ENCODE measurements at places on chromosomes 13 and 19.
A peak's percentile ranks its signal among the peaks of the same experiment; 100 is the strongest.

GRCh38 chr19:10420444-10421239 lies at the start of gene PDE4A:
Gene PDE4A, plus strand, starts transcription at chr19:10420538. Its CDS starts 227 bp downstream, at chr19:10420765.
- peak; percentile 78 for DNase-seq

DNA sequence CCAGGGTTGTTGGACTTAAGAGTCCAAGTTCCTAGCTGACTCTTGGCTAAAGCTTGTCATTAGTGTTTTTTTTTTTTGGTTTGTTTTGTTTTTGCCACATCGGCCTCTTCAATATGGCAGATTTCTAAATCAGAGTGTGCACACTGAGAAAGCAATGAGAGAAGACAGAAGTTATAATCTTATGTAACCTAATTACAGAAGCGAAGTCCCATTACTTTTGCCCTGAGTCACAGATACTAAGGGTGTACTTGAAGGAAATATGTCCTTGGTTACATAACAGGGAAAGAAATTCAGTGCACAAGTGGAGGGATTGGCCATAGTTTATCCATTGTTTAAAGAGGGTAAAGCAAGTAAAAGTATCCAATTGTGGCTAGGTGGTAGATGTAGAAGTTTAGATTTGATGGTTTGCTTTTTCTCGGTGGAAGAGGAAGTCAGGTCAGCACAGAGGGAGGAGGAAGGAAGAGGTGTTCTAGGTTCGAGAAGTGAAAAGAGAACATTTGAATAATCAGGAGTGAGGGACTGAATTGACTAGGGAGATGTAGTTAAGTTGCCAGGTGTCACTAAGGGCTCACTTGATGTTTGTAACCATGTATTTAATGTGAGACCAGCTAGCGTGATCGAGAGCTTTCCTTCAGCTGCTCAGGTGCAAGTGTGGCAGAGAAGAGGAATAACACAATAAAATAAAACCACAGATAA lies 12.2 kb downstream of the GTF2F2 start:
- no peak for DNase-seq

- peak; percentile 47 for DNase-seq
These were observed 104.4 kb downstream of the TM9SF2 start for GRCh38 chr13:99605420-99606323.

DNA sequence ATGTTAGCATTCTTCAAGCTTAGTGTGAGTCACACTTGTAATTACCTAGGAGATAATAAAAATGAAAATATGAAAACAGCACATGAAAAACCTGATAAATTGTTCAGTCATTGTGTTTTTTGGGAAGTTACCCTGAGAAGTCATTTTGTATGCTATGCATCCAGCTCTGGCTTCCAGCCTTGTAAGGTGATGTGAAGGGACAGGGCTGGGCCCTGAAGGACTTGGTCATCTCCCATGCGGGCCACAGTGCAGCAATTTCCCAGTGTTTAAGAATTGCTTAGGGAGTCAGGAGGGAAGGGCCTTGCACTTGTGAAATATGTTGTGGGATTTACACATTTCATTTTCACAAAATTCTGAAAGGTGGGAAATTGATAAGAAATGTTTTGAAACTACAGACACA lies 41.3 kb downstream of the ARHGEF7 start:
- DNase-seq: no peak

GRCh38 chr19:49127674-49128544 lies 8.6 kb downstream of the PPFIA3 start:
- DNase-seq: peak; percentile 100

GRCh38 chr13:29923554-29924481 lies 73.4 kb upstream of the UBL3 start:
- DNase-seq: peak; percentile 99

Measured in DMS53 (cell line).